Sigmoid colon (tissue), 7 donors: ENCODE measurements at places on chromosomes 16 and 17. TPM values are rescaled to one million over a fixed set of nuclear protein-coding genes. Genes with fewer than 3 reads are reported as not detected.

- H3K4me3 ChIP-seq = no peak overlapping the region
- H3K27ac ChIP-seq = no peak overlapping the region
- H3K36me3 ChIP-seq = no peaks in the 10 kb centered on the region
- DNase-seq = no peak
- H3K27me3 ChIP-seq = no peaks in the 10 kb centered on the region
These were observed 58.7 kb downstream of the CENPV start for GRCh38 chr17:16294560-16294959.

DNA sequence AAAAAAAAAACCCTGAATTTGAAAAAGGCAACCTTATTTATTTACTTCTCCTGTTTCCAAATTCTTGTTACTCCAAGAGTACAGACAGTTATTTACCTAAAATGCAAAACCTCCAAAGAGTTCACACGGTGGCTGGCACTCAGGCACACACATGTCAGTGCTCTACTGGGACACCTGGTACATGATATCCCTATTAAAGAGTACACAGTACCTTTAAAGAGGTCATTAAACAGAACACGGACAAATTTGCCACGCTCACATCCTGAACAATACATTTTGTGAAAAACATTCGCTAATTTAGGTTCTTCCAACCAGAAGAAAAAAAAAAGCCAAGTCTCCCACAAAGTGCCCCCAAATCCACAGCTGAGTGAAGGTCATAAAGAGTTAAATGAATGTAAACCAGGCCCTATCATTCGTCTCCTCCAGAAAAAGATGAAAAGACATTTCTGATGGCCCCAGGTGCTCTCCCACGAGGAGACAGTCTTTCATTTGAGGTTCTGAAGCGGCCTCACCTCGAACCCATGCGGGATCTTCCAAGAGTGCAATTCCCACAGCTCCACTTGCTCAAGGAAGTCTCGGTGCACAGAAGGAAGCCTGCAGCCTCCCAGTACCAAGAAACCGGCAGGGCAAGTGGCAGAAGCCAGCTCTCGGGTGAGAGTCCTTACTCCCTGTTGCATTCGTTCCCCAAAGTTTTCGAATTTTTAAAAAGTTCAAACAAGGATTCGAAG is 993 bp downstream of the ERN1 start:
- H3K36me3 ChIP-seq = no peaks in the 10 kb centered on the region
- peaks cover 12% of the 10 kb centered on the region for H3K4me1 ChIP-seq
- peak overlapping the region; percentile 99 for H3K27ac ChIP-seq
- H3K4me3 ChIP-seq = peak overlapping the region; percentile 52

DNA sequence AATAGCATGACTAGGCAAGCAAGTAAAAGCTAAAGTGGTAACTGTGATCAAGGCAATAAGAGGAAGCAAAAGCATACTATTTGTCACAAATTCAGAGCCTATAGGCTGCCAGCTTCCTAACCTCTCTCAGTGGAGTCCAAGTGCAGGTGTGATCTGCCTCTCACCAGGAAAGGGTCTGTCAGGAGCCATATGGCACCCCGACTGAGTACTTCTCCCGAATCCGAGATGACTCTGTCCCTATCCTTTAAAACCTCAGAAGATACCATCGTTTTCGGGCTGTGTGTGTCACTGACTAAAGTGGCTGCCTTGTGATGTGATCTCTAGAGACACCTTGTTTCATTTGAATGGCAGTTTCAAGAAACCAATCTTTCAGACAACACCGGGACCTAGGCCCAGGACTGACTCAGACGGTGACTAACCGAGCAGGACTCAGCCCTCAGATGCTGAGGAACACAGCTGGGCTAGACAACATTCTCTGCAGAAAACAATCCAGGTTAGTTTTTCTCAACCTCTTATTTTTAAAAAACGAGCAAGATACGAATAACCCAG is 63.6 kb downstream of the SMG6 start:
- peak overlapping the region; percentile 73 for H3K27ac ChIP-seq
- peaks cover 33% of the 10 kb centered on the region for H3K4me1 ChIP-seq
- no peaks in the 10 kb centered on the region for H3K27me3 ChIP-seq
- no peaks in the 10 kb centered on the region for H3K36me3 ChIP-seq

- peaks cover 50% of the 10 kb centered on the region for H3K4me1 ChIP-seq
- no peaks in the 10 kb centered on the region for H3K27me3 ChIP-seq
- peak; percentile 90 for DNase-seq
- H3K27ac ChIP-seq = peak overlapping the region; percentile 88
These were observed 7.2 kb downstream of the PDK2 start for GRCh38 chr17:50102164-50102991.

DNA sequence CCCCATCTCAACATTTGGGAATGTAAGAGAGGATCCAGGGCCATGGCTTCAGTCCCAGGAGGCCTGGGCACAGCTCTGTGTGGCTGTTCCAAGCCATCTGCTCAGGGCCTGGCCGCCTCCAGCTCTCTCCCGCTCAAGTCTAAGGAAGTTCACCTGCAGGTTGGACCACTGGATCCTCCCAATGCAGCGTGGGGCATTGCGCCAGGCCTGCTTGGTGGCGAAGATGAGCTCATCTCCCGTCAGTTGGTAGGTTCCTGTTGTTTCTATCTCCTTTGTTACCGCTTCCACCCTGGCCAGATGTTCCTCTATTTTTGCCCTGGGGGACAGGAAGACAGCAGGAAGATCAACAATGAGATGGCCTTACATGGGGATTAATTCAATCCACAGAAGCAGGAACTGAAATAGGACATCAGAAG is 17.5 kb downstream of the NOS2 start:
- no peak overlapping the region for H3K27ac ChIP-seq
- H3K4me3 ChIP-seq = no peak overlapping the region
- H3K36me3 ChIP-seq = no peaks in the 10 kb centered on the region
- DNase-seq = no peak
- no peaks in the 10 kb centered on the region for H3K27me3 ChIP-seq

- H3K36me3 ChIP-seq = no peaks in the 10 kb centered on the region
- DNase-seq = peak; percentile 70
- no peak overlapping the region for H3K4me3 ChIP-seq
- no peaks in the 10 kb centered on the region for H3K27me3 ChIP-seq
These were observed 23.7 kb downstream of the ZNF423 start for GRCh38 chr16:49832177-49832576.

The PNMT gene
- 2.4 TPM for polyA plus RNA-seq

The SEC14L1 gene
- polyA plus RNA-seq = 20.1 TPM

The ZG16B gene
- 55.0 TPM for polyA plus RNA-seq
